ENCODE measurements at places on chromosomes 3 and 15. TPM values are rescaled to one million over a fixed set of nuclear protein-coding genes. Genes with fewer than 3 reads are reported as not detected.

Gene KCNMB2
- total RNA-seq: not detected

Gene TGM4
- total RNA-seq: not detected

Gene RTP3
- not detected for total RNA-seq

GRCh38 chr3:145531548-145531947, 629.4 kb downstream of the PLOD2 start:
- no peaks in the 10 kb centered on the region for H3K36me3 ChIP-seq
- H3K27me3 ChIP-seq: no peaks in the 10 kb centered on the region

GRCh38 chr3:17195856-17196604, 311.3 kb downstream of the PLCL2 start:
- H3K36me3 ChIP-seq: no peaks in the 10 kb centered on the region
- no peak for DNase-seq
- no peaks in the 10 kb centered on the region for H3K27me3 ChIP-seq
- peak overlapping the region; percentile 0 for H3K27ac ChIP-seq
- H3K4me3 ChIP-seq: no peak overlapping the region
- H3K4me1 ChIP-seq: peaks cover 21% of the 10 kb centered on the region

GRCh38 chr15:66476535-66476934, 21.0 kb downstream of the SNAPC5 start:
- no peak overlapping the region for H3K4me3 ChIP-seq
- H3K36me3 ChIP-seq: peaks cover 11% of the 10 kb centered on the region
- H3K27me3 ChIP-seq: no peaks in the 10 kb centered on the region
- no peak for DNase-seq
- H3K4me1 ChIP-seq: peaks cover 63% of the 10 kb centered on the region
- H3K27ac ChIP-seq: peak overlapping the region; percentile 59

DNA sequence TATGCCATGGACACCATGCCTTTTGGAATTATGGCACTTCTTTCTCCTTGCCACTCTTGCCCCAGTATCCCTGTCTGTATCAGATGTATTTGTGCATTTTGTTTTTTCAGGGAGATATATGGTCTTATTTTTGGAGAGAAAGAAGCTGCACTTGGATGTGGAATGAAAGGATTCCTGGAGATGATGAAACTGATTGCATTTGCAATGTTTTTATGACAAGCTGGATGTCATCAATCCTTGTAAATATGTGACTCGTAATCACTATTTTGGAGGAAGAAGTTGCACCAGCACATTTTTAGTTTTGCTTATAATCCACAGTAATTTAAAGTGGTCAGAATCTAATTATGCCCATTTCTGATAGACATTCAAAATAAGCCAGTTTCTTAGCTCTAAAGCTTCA, 165.0 kb downstream of the NR1D2 start:
- DNase-seq: no peak
- H3K4me3 ChIP-seq: no peak overlapping the region
- no peaks in the 10 kb centered on the region for H3K27me3 ChIP-seq
- H3K36me3 ChIP-seq: no peaks in the 10 kb centered on the region
- no peaks in the 10 kb centered on the region for H3K4me1 ChIP-seq

- H3K4me1 ChIP-seq: no peaks in the 10 kb centered on the region
- DNase-seq: no peak
- peaks cover 2% of the 10 kb centered on the region for H3K36me3 ChIP-seq
- no peak overlapping the region for H3K27ac ChIP-seq
- H3K4me3 ChIP-seq: no peak overlapping the region
Observed at GRCh38 chr3:38560284-38560683, 64.1 kb downstream of the EXOG start.

DNA sequence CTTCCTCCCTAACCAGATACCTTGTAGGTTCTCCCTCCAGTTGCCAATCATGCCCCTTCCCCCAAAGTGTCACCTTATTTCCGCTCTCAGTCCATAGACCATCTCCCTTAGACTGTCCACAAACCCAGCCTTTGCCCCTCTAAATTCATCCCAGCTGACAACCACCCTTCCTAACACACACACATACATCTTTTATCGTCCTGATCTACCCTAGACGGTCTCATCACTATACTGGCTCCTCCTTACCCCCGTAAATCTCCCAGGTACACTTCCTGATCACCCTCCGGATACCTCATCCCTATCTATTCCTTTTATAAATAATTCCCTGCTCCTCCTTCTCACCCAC, 828 bp downstream of the THOC7 start:
- peaks cover 4% of the 10 kb centered on the region for H3K36me3 ChIP-seq
- DNase-seq: no peak
- H3K27me3 ChIP-seq: no peaks in the 10 kb centered on the region

DNA sequence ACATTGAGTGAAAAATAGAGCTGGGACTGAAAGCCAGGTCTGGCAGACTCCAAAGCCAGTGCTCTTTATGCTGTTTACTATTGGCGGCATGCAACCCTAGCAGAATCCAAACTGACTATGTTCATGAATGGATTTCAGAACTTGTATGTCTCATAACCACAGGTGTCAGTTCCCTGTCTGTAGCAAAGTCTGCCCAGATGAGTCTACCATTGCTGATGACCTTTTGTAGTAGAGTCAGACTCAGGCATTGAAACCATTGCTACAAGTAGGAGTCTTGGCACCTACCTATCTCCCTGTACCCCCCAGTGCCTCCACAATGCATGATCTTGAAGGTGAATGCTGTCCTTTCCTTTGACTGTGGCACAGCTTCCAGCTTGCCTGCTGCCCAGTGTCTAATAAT, 157.2 kb upstream of the ROPN1 start:
- H3K4me1 ChIP-seq: peaks cover 7% of the 10 kb centered on the region
- no peak overlapping the region for H3K4me3 ChIP-seq
- H3K27me3 ChIP-seq: no peaks in the 10 kb centered on the region
- DNase-seq: no peak

DNA sequence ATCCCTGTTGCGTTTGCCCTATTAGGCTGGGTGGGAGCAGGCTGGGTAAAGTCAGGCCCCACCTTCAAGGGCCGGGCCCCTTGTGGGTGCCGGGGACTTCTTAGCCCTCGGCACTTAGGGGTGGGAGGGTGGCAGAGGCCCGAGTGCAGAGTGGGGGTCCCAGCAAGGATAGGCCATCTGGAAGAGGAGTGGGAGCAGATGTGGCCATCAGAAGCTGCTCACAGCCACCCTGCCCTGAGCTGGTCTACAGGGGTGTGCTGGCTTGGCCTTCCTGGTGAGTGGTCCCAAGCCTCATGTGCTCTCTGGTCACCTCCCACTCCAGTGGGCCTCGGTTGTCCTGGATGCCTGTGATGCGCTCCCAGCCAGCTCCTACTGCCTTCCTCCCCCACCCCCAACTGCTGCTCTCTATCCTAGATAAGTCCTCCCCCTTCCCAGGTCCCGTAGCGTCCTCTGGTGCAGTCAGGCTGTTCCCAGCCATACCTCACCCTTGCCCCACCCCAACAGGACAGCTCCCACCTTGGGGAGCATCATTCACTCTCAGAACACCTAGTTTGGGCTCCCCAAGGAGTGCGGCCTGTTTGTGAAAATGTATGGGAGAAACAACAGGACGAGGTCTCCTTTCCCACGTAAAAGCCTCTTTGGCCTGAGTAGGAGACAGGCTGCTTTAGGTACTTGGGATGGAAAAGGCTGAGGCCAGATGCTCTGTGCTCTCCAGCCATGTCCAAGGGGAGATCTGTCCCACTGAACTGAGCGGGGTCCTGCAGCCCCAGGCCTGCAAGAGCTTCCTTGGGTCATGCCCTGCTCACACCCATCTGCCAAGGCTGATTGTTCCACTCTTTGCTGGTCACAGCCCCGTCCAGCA, 24.9 kb upstream of the PLXNA1 start:
- no peaks in the 10 kb centered on the region for H3K36me3 ChIP-seq
- DNase-seq: peak; percentile 8
- H3K4me3 ChIP-seq: no peak overlapping the region
- peaks cover 16% of the 10 kb centered on the region for H3K4me1 ChIP-seq
- H3K27me3 ChIP-seq: no peaks in the 10 kb centered on the region

GRCh38 chr15:95556866-95557225, 773.7 kb upstream of the NR2F2 start:
- DNase-seq: no peak
- H3K4me1 ChIP-seq: peaks cover 17% of the 10 kb centered on the region
- no peaks in the 10 kb centered on the region for H3K27me3 ChIP-seq
- H3K36me3 ChIP-seq: no peaks in the 10 kb centered on the region
- no peak overlapping the region for H3K27ac ChIP-seq

All from WTC11 (cell line).